ENCODE measurements at places on chromosomes 7 and 10.

DNA sequence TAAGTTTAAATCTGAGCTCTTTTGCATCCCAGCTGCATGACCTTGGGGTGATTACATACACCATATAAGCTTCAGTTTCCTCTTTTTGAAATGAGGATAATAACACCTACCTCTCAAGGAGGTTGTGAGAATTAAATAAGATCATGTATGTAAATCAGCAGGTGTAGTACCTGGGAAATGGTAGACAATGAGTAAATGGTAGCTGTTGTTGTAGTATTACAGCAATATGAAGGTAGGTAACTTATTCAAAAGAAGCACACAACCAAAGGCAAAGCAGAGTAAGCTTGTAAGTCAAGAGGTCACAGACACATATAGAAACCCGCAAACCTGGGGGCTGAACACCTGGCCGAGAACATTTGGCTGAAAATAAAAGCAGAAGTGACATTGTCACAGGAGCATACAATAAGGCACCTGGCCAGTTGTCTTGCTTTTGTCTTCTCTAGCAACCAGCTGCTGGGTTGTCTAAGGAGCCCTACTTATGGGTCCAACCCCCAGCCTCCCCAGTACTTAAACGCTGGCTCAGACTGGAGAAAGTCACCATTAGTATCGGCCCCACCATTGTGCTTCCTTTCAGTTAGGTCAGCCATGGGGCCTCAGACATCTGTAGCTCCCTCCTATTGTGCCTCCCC, 203.6 kb upstream of the MKLN1 start:
- no peak for DNase-seq

GRCh38 chr10:132883391-132883881, 58.9 kb downstream of the CFAP46 start:
- DNase-seq, result no peak

- DNase-seq, result no peak
Measured at GRCh38 chr7:95432606-95433005, 2.2 kb downstream of the PON2 start.

- DNase-seq, result no peak
Measured at GRCh38 chr7:4233146-4233545, 448.9 kb upstream of the FOXK1 start.

DNA sequence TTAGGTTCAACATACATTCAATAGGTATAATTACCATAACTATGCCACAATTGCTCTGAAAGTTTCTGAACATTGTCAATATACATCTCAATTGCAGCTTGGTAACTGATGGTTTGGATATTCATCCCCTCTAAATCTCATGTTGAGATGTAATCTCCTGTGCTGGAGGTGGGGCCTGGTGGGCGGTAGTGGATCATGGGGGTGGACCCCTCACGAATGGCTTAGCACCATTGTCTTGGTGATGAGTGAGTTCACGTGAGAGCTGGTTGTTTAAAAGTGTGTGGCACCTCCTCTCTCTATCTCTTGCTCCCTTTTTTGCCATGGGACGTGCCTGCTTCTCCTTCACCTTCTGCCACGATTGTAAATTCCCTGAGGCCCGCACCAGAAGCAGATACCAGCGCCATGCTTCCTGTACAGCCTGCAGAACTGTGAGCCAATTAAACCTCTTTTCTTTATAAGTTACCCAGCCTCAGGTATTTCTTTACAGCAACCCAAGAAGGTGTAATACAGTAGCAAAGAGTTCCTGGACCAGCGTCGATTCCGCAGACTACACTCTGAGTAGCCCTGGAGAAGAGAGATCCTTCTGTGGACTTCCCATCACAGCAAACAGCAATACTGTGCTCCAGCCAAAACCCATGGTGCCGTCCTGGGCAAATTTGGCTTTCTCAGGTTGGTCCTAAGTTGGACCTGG, 83.8 kb upstream of the GRB10 start:
- no peak for DNase-seq

DNA sequence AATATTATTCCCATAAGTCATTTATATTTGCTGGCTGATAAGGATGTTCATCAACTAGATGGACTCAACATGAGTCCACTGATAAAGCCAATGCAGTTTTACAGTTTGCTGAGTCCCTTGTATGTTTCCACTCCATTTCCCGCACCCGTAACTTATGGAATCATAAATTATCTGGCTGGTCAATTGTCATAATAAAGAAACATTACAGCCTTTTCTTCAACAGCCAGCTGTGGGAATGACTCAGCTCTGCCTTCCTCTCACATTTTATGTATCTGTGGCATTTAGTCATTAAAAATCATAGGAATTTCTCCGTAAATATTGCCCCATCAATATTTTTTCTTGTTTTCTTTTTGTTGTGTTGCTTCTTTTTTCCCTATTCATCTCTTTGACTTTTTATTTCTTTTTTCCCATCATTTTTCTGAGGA, 22.3 kb upstream of the TMEM26 start:
- no peak for DNase-seq

DNA sequence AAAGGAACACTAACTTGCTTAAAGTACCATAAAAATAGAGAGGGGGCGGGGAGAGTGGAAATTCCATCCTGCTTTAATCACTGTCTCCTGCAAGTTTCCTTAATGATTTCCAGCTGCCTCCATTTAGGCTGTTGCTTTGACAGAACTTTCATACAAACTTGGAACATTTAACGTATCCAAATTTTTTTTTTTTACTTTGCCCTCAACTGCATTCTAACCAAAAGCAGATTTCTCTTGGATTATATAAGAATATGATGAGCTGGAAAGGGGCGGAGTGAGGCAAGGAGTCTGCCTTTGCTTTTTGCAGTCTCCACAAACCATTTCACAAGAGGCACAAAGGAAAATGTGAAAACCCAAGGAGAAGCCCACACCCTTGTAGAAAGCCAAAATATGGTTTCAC, 46.6 kb upstream of the COL1A2 start:
- DNase-seq, result no peak

DNA sequence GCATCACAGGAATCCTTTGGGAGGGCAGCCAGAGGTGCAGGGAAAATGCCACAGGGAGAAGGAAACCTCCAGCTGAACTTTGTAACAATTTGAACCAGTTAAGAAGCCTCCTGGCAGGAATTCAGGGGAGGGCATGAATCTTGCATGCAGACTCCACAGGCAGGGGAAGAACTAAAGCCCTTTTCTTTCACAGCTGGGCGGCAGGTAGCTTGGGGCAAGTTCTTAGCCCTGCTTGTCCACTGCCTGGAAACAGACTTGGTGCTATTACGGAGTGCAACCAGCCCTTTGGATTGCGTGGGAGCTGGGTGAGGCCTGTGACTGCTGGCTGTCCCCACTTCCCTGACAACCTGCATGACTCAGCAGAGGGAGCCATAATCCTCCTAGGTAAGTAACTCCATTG, 51.7 kb upstream of the ADAM12 start:
- DNase-seq, result no peak

DNA sequence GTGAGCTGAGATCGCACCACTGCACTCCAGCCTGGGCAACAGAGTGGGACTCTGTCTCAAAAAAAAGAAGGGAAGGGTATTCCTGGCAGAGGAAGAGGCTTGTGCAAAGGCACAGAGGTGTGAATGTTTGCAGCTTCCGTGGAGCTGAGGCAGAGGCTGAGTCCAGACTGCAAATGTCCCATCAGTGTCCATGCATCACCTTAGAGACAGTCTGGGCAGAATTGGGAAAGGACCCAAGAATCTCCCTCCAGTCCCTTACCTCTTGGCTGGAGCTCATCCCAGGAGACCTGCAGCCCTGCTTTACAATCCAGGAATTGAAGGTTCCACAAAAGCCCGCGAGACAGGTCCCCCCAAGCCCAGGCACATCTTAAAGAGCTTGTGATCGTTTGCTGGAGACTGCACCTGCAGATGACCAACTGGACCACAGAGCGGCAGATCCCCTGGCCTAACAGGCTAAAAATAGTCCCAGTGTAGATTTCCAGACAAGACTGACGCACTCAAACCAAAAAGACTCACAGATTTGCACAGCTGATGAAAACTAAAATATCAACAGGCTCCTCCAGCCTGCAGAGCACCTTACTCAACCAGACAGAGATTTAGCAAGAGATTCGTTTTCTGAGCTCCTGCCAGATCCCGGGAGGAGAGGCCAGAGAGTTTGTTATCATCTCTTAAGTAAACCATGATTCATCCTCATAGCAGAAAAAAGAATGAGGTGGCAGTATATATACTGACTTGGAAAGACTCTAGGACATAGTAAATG, 22.9 kb upstream of the NANOS1 start:
- no peak for DNase-seq

- DNase-seq, result no peak
Measured at GRCh38 chr10:51881213-51881612, 181.8 kb upstream of the CSTF2T start.

DNA sequence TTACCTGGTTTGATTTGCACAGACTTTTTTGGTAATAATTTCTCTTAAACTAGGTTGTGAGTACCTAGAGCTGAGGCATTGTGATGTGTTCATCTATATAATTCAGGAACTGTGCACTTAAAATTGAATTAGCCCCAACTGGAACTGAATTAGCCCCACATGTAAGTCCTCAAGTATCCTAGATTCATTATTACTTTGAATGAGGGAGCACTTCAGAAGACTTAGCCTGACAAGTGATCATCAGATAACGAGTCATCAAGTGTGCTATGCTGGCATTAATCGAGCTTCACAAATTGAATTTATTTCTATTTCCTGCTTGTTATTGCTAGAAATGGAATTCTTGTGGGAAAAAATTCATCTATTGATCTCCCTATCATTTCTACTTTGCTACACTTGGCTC, 323.4 kb upstream of the SEMA3D start:
- DNase-seq, result no peak

DNA sequence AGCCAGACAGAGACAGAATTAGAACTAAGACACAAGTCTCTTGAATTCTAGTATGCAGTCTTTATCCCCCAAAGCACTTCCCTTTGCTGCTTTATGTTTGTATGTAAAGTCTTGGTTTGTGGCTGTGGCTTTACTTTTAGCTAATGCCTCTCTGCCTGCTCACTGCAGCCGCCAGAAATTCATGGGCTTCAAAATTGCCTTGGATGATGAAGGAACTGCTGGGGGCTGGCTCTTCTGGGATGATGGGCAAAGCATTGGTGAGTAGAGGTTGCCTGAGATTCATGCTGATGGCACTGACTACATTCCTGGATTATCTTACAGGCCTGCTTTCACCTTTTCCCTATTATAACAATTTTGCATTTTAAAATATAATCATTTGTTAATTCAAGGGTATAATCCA, 10.9 kb upstream of the MGAM2 start:
- DNase-seq, result no peak

GRCh38 chr10:44020322-44021111, 364.4 kb downstream of the CXCL12 start:
- no peak for DNase-seq

- DNase-seq, result no peak
Measured at GRCh38 chr7:7569081-7569527, 2.4 kb downstream of the MIOS start.

DNA sequence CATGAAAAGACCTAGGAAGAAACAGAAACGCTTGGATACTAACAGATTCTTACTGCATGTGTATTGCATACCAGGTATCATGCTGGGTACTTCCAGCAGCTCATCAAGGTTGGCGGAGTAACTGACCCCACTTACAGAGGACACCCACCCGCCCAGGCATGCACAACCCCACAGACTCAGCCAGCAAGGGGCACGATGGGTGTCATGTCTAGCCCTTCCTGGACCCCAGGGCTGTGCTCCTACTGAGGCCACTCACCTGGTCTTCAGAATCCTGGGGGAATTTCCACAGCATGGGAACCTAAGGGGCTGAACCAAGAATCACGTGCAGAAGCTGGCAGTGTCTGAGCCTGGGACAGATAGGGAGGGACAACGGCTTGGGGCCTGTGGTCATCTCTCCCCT, 134.1 kb upstream of the ZNF32 start:
- DNase-seq, result no peak

GRCh38 chr10:80275135-80275498, 14.3 kb downstream of the MAT1A start:
- no peak for DNase-seq

- DNase-seq, result no peak
Measured at GRCh38 chr10:115710136-115710535, 562.9 kb downstream of the GFRA1 start.

- DNase-seq, result no peak
Measured at GRCh38 chr7:158430308-158431034, 157.2 kb downstream of the PTPRN2 start.

- no peak for DNase-seq
Measured at GRCh38 chr10:67306588-67307205, 380.9 kb downstream of the LRRTM3 start.

DNA sequence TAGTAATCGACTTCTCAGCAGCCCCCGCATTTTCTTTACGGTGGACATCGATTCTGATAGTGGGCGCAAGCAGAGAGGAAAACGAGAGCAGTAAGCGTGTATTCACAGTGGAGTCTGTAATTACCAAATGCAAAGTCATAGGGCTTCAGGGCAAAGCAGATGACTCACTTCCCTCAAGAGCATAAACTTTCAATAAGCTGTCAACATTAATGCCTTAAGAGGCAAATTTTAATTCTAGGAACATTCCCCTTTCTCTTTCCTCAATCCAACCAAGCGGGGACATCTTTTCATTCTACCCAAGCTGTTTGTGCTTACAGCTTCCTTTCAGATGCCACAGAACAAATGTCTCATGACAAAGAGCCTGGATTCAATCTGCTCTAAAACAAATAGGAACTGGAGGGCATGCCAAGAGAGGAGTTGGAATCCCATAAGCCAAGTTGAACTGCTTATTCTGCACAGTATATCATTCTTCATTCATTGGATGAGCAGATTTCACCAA, 48.6 kb downstream of the MALSU1 start:
- no peak for DNase-seq

- no peak for DNase-seq
Measured at GRCh38 chr10:122020226-122020625, 31.3 kb downstream of the TACC2 start.

DNA sequence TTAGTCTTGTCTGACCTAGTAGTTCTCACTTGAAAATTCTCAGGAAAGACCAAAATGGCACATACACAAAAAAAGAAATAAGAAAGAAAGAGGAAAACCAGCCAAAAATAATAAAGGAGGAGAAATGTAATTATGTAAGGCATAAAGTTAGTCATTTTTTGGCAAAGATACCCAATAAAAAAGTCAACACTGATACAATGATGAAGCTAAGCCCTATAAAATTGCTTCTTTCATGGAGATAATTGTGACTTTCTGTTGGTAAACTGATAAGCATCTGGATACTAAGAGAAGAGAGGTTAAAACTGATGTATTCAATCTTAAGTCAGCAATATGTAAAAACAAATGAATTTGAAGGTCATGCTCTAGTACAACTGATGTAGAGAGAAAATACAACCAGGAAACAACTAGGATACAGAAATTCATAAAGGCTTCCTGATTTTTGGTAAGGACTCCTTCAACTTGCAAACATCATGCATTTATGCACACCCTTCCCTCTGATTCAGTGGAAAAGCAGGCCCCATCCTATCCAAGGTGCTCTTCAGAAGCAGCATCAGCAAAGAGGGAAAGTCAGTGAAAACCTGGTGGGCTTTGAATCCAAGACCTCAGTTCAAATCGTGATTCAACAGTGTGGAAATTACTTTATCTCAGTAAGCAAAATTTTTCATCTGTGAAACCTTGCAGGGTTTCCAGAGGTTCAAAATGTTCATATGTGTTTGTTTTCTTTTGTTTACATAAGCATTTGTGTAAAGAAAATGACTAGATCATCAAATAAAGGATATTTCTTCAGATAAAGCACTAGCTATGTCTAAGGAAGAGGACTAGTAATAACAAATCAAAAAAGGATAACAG, 32.6 kb downstream of the IMMP2L start:
- no peak for DNase-seq

All from NCI-H1048 (cell line).